NCI-H2227 treated with DMSO at 0.1 percent for 48 hours (cell line): ENCODE measurements at places on chromosomes 3 and 15.

DNA sequence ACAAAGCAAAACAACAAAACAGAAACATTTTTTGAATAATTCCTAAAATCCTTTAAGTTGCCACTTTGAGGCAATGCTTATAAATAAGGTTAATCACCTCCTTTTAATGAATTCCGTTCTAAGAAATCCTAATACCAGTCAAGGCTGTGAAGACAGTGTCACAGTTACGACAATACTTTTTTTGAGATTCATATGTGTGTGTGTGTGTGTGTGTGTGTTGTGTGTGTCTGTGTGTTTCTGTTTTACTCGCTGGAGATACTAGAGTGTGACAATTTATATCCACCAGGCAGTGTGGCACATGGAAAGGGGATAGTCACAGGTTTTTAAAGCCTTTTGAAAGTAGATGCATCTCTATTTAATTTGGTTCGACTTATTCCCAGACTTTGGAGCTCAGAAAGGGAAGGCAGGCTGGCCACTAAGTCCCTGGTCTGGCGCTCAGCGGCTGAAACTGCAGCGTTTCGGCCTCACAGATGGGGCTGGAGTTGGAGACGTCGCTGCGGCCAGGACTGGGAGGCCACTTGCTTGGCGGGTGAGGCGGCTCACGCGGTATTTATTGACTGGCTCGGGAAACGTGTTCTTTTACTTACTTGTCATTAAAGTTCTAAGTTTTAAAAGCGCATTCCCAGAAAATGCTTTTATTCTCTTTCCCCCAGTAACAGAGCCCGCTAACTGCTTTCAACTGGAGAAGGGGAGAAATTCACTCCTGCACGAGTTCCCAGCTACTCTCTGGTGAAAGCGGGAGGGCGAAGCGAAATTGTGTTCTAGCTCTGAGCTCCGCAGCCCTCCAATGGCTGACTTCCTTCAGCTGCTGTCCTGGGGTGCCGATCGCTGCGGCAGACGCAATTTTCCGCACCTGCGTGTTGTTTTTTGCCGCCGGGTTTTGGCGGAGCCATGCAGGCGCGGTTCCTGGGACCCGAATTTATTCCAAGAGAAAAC lies 13.7 kb downstream of the ZIC1 start:
- DNase-seq = no peak

GRCh38 chr15:69377216-69377970 lies 36.8 kb upstream of the KIF23 start:
- DNase-seq = no peak

- DNase-seq = no peak
Measured at GRCh38 chr15:57550640-57551039, 41.1 kb upstream of the MYZAP start.

GRCh38 chr3:195230244-195230643 lies 40.7 kb downstream of the XXYLT1 start:
- DNase-seq = no peak

DNA sequence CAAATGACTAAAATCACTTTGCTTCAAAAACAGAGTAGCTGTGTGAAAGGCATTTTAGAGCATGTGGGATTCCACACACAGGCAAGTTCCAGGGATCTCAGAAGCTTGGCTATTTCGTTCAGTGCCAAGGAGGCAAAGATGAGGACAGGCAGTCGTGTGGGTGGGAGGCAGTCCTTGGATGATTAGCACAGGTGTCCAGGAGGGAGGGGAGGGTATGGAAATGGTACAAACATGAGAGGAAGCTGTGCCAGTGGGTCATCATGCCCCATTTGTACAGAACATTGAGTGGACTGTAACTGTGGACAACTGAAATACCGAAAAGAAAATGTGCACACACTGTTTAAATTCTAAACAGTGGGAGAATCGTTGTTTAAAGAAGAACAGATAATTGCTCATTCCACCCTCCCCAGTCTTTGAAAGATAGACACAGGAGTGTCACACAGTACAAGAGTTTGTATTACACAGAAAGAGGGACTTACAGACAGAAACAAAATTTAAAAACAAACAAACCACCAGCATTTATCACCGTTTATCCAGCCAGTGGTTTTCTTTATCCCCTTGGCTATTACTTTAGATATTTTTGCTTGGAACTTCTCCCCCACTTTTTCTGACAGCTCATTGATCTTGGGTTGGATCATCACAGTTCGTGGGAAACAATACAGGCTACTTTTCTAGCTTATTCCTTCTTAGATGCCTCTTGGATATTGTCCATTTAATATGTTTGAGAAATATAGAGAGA lies 122.9 kb downstream of the GREM1 start:
- no peak for DNase-seq

DNA sequence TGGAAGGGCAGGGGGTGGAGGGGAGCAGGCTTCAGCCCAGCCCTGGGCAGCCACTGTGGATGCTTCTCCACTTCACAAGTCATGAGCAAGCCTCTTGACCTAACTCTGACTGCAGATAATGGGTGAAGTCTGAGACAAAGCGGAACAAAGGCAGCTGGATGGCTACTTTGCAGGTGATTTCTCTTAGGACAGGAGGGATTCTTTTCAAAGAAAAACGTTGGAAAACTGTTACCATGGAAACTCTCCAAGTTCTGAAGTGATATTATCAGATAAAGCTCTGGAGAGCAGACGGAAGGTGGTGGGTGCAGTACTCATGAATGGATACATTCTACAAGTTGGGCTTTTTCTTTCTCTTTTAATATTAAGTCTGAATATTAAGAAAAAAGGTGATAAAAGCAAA lies 254.2 kb upstream of the SLCO3A1 start:
- DNase-seq = peak; percentile 52

GRCh38 chr15:44956388-44956787 lies at the start of gene TERB2:
Gene TERB2, plus strand, starts transcription at chr15:44956687. Its CDS starts 32 bp downstream, at chr15:44956719.
- no peak for DNase-seq

- no peak for DNase-seq
Measured at GRCh38 chr3:18349197-18349798, 75.8 kb downstream of the SATB1 start.

GRCh38 chr15:66772604-66773128 lies 70.6 kb downstream of the SMAD6 start:
- no peak for DNase-seq

DNA sequence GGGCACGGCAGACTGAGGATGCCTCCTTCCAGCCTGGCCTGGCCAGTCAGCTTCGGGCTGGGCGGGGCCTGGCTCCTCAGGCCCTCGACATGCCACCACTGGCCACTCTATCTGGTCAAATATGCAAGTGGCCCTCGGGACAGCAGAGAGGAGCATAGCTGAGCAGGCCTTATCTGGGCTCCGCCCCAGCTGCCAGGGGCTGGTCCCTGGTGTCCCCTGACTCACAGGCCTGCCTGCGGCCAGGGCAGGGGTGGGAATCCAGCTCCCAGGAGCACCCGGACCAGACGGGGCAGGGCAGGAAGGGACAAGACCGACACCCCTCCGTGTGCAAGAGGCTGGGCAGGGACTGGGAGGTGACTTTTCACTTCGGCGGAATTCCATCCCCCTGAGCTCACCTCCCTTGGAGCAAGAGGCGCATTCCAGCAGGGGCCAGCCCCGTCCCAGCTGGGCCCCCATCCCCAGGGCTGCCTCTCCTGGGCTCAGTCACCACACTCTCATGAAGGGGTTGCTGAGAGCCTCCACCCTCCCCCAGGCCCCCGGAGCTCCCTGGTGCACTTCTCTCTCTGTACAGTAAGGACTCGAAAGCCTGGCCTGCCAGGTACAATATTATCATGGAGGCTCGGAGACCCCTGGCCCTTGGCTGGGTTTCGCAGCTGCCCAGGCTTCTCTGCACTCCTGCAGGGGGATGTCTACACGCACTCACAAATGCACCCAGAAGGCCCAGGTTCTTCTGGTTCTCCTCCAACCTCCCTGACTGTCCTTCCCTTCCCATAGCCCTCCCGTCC lies 29.5 kb downstream of the WNT7A start:
- DNase-seq = no peak

- peak; percentile 1 for DNase-seq
Measured at GRCh38 chr3:140573011-140573410, 104.9 kb upstream of the TRIM42 start.

- no peak for DNase-seq
Measured at GRCh38 chr3:175398676-175399075, 539.5 kb downstream of the NAALADL2 start.

GRCh38 chr15:71962537-71962936 lies 152.2 kb downstream of the NR2E3 start:
- DNase-seq = peak; percentile 85

- DNase-seq = no peak
Measured at GRCh38 chr15:56217341-56217740, 26.3 kb downstream of the RFX7 start.

DNA sequence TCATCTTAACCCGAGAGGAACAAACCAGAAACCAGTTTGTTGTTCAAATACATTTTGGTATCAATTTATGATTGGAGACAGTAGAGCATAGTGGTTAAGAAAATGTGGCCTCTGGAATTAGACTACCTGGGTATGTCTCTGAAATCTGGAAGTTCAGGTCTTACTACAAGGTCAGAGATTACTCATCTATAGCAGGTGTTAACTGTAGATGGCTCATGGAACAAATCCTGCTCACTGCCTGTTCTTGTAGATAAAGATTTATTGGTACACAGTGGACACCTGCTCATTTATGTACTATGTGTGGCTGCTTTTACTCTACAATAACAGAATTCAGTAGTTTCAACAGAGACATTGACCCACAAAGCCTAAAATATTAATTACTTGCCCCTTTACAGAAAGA lies 413.3 kb downstream of the CNTN6 start:
- DNase-seq = no peak

DNA sequence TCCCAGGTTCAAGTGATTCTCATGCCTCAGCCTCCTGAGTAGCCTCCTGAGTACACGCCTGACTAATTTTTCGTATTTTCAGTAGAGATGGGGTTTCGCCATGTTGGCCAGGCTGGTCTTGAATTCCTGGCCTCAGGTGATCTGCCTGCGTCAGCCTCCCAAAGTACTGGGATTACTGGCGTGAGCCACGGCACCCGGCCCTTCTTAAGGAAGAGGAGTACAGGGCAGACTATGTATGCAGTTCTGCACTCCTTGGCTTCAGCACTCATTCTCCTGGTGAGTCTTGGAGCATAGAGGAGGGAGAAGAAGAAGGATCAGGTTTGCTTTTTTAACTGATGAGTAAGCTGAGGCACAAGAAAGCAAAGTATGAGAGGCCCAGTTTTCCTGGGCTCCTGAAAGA lies 99.8 kb upstream of the HACD2 start:
- DNase-seq = no peak

GRCh38 chr15:61344293-61344692 lies 115.2 kb upstream of the RORA start:
- DNase-seq = no peak

DNA sequence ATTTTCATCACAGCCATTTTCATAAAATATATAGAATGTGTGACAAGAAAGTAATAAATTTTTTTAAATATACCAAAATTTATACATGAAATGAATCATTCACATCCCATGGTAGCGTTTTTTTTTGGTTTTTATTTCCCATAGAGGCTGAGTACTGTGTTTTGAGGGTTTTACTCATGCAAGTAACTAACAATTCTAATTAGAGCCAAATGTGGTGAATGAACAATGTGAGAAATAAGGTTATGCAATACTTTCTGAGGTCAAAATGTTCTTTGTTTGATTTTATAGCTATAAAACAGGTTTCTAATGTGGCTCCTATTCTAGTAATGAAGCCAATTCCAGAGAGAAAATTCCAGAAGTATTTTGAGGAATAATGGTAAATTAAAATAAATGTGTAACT lies 386.8 kb downstream of the TBC1D5 start:
- no peak for DNase-seq

- no peak for DNase-seq
Measured at GRCh38 chr3:71994203-71994602, 209.3 kb upstream of the PROK2 start.

- peak; percentile 69 for DNase-seq
Measured at GRCh38 chr15:94070356-94071295, 160.7 kb upstream of the MCTP2 start.
